ENCODE measurements at places on chromosomes 2 and 18. TPM values are rescaled to one million over a fixed set of nuclear protein-coding genes. Genes with fewer than 3 reads are reported as not detected.

The ZC3H8 gene
- total RNA-seq, result 13.0 TPM

The POTEC gene
- total RNA-seq, result not detected

The RAD51AP2 gene
- not detected for total RNA-seq

The PRKAG3 gene
- not detected for total RNA-seq

The UGT1A4 gene
- total RNA-seq, result not detected

The POTEI gene
- total RNA-seq, result not detected

The GALNT1 gene
- 38.2 TPM for total RNA-seq

The TUBA3E gene
- not detected for total RNA-seq

The RAPH1 gene
- 11.5 TPM for total RNA-seq
